ENCODE measurements at places on chromosomes 12 and 14. TPM values are rescaled to one million over a fixed set of nuclear protein-coding genes. Genes with fewer than 3 reads are reported as not detected.

KSR2 gene
- total RNA-seq, result 0.05 TPM

ZDHHC22 gene
- total RNA-seq, result not detected

- no peak for DNase-seq
- H3K4me1 ChIP-seq, result no peaks in the 10 kb centered on the region
- H3K27me3 ChIP-seq, result no peaks in the 10 kb centered on the region
- H3K36me3 ChIP-seq, result no peaks in the 10 kb centered on the region
These were observed 177.1 kb downstream of the BCL11B start for GRCh38 chr14:99094901-99095300.

GRCh38 chr12:113537751-113538087 lies 66.0 kb upstream of the LHX5 start:
- H3K27me3 ChIP-seq, result peaks cover 10% of the 10 kb centered on the region
- no peak overlapping the region for H3K4me3 ChIP-seq
- H3K36me3 ChIP-seq, result peaks cover 3% of the 10 kb centered on the region
- no peak for DNase-seq
- H3K27ac ChIP-seq, result no peak overlapping the region

GRCh38 chr14:72721083-72721482 lies 172.8 kb downstream of the DPF3 start:
- H3K4me1 ChIP-seq, result peaks cover under 1% of the 10 kb centered on the region
- no peak for DNase-seq
- no peaks in the 10 kb centered on the region for H3K27me3 ChIP-seq
- no peak overlapping the region for H3K27ac ChIP-seq
- no peak overlapping the region for H3K4me3 ChIP-seq

GRCh38 chr12:50934371-50934851 lies 17.9 kb upstream of the HIGD1C start:
- no peaks in the 10 kb centered on the region for H3K27me3 ChIP-seq
- DNase-seq, result no peak
- peaks cover 6% of the 10 kb centered on the region for H3K4me1 ChIP-seq
- H3K36me3 ChIP-seq, result peaks cover 2% of the 10 kb centered on the region

- peak; percentile 93 for DNase-seq
- no peak overlapping the region for H3K4me3 ChIP-seq
- H3K27ac ChIP-seq, result no peak overlapping the region
- peaks cover 2% of the 10 kb centered on the region for H3K27me3 ChIP-seq
- no peaks in the 10 kb centered on the region for H3K36me3 ChIP-seq
These were observed 23.7 kb upstream of the DHRS4 start for GRCh38 chr14:23929822-23930294.

- DNase-seq, result no peak
- peaks cover 3% of the 10 kb centered on the region for H3K36me3 ChIP-seq
- peak overlapping the region; percentile 33 for H3K27ac ChIP-seq
- peaks cover 34% of the 10 kb centered on the region for H3K4me1 ChIP-seq
These were observed 5.0 kb upstream of the TINF2 start for GRCh38 chr14:24247422-24247821.

Data from activated naive CD4-positive, alpha-beta T cell treated with anti-CD3 and anti-CD28 coated beads for 36 hours (primary cell).